Uterus (tissue), 4 donors: ENCODE measurements at places on chromosomes 12 and 14. TPM values are rescaled to one million over a fixed set of nuclear protein-coding genes. Genes with fewer than 3 reads are reported as not detected.

PYGL gene
- total RNA-seq = 26.0 TPM

STXBP6 gene
- total RNA-seq = 13.8 TPM

RNASE4 gene
- total RNA-seq = 26.3 TPM

CCDC184 gene
- 9.1 TPM for total RNA-seq

LALBA gene
- total RNA-seq = not detected

SCNN1A gene
- 1.3 TPM for total RNA-seq

TSPAN31 gene
- total RNA-seq = 38.2 TPM
